Common myeloid progenitor, CD34-positive (primary cell): ENCODE measurements at places on chromosomes 16 and 17.

GRCh38 chr16:48041981-48042421 lies 113.8 kb downstream of the ABCC12 start:
- H3K27ac ChIP-seq = no peak overlapping the region
- no peaks in the 10 kb centered on the region for H3K4me1 ChIP-seq
- DNase-seq = no peak
- H3K4me3 ChIP-seq = no peak overlapping the region
- peaks cover 2% of the 10 kb centered on the region for H3K27me3 ChIP-seq
- no peaks in the 10 kb centered on the region for H3K36me3 ChIP-seq

DNA sequence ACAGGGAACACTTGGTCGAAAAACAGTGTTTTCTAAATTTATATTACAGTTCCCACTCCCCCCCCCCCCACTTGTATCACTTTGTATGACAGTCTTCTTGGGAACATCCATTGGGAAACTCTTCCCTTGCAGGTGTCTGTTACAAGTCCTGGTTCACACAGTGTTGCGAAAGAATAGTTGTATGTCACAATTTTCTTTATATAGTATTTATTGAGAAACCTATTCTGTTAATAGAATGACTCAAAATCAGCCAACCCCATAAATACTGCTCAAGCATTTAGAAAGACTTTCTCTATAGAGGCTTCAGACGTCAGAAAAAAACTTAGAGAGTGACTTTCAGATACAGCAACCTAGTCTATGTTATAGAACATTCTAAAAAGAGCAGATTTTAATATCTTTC lies 414.4 kb downstream of the WWOX start:
- no peaks in the 10 kb centered on the region for H3K27me3 ChIP-seq
- H3K36me3 ChIP-seq = no peaks in the 10 kb centered on the region
- no peaks in the 10 kb centered on the region for H3K4me1 ChIP-seq
- H3K4me3 ChIP-seq = no peak overlapping the region
- no peak for DNase-seq

DNA sequence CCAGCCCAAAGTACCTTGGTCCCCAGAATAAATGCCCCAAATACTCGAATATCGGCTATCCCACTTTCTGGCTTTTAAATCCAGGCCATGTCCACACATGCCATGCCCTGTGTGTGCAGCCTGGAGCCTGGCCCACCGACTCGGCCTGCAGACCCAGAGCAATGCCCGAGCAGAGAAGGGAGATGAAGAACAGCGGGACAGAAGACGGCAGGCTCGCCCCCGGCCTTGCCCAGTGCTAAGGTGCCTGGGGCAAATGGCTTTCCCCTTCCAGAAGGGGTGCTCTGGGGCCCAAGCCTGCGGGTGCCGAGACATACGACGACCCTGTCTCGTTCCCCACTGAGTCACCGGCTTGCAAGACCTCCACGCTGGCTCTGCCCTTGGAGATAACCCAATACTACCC lies 8.0 kb downstream of the CLUH start:
- H3K4me3 ChIP-seq = no peak overlapping the region
- H3K36me3 ChIP-seq = peaks cover 53% of the 10 kb centered on the region
- no peaks in the 10 kb centered on the region for H3K4me1 ChIP-seq
- DNase-seq = no peak

DNA sequence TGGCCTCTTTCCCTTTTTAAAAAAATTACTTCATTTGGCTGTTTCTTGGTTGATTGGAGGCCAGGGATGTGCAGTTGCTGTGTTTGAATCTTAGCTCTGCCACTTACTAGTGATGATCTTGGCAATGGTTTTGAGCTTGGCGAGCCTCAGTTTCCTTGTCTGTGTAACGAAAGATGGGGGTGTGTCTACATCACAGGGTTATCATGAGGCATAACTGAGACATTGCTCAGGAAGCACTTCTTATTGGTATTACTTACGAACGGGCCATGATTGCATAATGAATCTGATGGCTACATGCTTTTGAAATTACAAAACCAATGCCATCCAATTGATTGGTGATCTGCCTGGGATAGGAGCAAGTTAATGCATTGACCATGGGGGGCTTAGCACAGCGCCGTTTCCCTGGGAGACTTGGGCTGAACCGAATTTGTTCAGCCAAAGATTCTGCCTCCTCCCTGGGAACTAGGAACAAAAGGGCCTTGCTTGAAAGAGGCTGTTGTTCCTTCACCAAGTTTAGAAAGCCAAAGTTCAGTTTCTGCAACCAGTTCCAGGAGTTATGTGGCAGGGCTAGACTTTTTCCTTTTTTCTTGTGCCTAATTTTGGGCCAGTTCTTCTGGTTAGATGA lies 21.9 kb downstream of the CMIP start:
- H3K4me3 ChIP-seq = no peak overlapping the region
- peaks cover 3% of the 10 kb centered on the region for H3K36me3 ChIP-seq
- H3K27me3 ChIP-seq = no peaks in the 10 kb centered on the region

- no peak overlapping the region for H3K27ac ChIP-seq
- H3K4me3 ChIP-seq = no peak overlapping the region
- no peaks in the 10 kb centered on the region for H3K36me3 ChIP-seq
- H3K4me1 ChIP-seq = no peaks in the 10 kb centered on the region
Observed at GRCh38 chr17:53792451-53792850, 30.3 kb upstream of the KIF2B start.

GRCh38 chr17:66461343-66461995 lies 159.1 kb downstream of the PRKCA start:
- no peak overlapping the region for H3K4me3 ChIP-seq
- no peaks in the 10 kb centered on the region for H3K27me3 ChIP-seq
- no peaks in the 10 kb centered on the region for H3K4me1 ChIP-seq
- H3K27ac ChIP-seq = no peak overlapping the region
- no peaks in the 10 kb centered on the region for H3K36me3 ChIP-seq

DNA sequence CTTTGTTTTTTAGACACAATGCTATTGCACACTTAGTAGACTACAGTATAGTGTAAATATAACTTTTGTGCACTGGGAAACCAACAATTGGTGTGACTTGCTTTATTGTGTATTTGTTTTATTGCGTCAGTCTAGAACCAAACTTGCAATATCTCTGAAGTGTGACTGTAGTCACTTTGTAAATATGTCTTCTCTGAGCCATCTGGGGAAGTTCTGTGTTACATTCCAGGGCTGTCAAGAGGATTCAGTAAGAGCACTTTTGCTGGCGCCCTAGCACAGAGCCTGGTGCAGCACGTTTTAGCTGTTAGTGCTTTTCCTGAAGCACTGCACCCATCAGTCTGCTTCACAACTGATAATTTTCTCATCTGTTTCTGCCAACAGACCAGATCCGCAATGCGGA lies 73.2 kb downstream of the NT5M start:
- H3K27ac ChIP-seq = no peak overlapping the region
- no peak overlapping the region for H3K4me3 ChIP-seq
- no peaks in the 10 kb centered on the region for H3K36me3 ChIP-seq
- DNase-seq = no peak

DNA sequence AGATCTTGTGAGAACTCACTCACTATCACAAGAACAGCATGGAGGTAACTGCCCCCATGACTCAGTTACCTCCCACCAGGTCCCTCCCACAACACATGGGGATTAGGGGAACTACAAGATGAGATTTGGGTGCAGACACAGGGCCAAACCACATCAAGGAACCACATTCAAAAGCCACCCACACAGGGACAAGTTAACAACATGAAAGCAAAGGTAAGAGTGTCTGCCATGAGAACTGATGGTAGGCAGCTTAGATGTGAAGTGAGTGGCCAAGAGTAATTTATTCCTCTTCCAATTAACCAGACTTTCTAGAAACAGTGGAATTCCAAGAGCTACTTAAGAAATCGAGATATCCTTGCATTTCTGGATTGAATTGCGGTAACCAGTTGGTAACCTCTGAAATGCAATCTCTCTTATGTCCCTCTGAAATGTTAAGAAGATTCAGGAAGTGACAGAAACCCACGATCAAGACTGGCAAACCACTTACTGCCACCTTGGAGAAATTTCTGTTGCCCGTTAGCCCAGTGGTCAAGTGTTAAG lies 167.4 kb upstream of the CACNG5 start:
- no peak overlapping the region for H3K27ac ChIP-seq
- no peaks in the 10 kb centered on the region for H3K36me3 ChIP-seq
- H3K27me3 ChIP-seq = no peaks in the 10 kb centered on the region
- no peak overlapping the region for H3K4me3 ChIP-seq

DNA sequence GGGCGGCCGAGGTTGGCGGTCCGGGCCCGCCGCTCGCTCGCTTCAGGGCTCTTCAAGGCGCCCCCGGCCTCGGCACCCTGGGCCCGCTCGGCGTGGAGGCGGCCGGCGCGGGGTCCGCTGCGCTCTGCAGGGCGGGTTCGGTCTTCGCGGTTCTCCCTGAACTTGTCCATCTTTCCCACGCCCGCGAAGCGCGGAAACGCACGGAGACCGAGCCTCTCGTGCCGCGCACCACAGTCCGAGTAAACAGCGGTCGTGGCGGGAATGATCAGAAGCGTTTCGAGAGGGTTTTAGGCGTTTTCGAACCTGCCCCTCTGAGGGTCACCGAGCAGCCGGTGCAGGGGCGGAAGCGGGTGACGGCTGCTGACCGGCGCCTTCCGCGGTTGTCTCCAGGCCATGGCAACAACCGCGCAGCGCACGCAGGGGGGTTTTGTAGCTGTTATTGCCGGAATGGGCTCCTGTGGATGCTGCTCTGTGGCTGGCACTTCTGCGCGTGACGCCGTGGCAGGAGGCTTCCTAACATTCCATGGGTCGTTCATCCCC lies 414 bp downstream of the NARF start:
- DNase-seq = no peak
- H3K27me3 ChIP-seq = no peaks in the 10 kb centered on the region
- peaks cover 30% of the 10 kb centered on the region for H3K36me3 ChIP-seq
- peak overlapping the region; percentile 97 for H3K4me3 ChIP-seq

DNA sequence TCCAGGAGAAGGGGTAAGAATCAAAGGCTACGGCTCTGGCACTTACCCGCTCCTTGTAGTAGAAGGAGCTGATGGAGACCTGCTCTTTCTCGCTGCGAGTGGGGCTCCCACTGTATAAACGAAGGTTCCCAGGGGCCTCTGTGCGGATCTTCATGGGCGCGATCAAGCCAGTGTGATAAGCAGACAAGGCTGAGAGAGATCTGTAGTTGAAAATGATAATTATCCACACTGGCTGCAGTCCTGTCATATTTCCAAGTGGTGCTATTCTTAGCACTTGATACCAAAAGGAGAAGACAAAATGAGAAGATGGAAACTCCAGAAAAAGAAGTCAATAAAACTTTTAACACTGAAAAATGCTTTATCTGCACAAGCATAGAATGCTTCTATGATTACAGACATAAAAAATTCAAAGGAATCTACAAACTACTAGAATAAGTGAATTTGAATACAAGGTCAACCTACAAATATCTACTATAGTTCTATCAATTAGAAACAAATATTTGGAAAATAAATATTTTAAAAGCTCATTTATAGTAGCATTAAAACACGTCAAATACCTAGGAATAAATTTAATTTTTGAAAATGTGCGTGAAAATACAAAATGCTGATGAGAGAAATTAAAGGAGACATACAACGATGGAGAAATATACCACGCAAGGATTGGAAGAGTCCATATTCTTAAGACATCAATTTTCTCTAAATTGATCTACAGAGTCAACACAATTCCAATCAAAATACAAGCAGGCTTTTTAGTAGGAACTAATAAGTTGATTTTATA lies 80.8 kb downstream of the WDR59 start:
- H3K27ac ChIP-seq = no peak overlapping the region
- no peak for DNase-seq
- H3K4me3 ChIP-seq = no peak overlapping the region
- no peaks in the 10 kb centered on the region for H3K4me1 ChIP-seq

DNA sequence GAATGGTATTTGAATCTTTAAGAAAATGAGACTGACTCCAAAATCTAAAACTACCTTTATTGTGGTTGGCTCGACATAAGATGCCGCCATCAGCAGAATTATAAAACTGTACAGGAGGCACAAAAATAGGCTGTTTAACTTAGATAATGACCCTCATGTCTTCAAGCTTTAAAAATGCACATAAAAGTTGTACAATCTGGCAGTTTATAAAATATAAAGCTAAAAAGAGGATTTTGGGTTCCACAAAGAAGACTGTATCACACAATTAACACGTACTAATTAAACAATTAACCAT lies 18.6 kb upstream of the ICAM2 start:
- H3K4me3 ChIP-seq = no peak overlapping the region
- no peak overlapping the region for H3K27ac ChIP-seq
- no peak for DNase-seq
- H3K4me1 ChIP-seq = no peaks in the 10 kb centered on the region
- H3K36me3 ChIP-seq = no peaks in the 10 kb centered on the region

DNA sequence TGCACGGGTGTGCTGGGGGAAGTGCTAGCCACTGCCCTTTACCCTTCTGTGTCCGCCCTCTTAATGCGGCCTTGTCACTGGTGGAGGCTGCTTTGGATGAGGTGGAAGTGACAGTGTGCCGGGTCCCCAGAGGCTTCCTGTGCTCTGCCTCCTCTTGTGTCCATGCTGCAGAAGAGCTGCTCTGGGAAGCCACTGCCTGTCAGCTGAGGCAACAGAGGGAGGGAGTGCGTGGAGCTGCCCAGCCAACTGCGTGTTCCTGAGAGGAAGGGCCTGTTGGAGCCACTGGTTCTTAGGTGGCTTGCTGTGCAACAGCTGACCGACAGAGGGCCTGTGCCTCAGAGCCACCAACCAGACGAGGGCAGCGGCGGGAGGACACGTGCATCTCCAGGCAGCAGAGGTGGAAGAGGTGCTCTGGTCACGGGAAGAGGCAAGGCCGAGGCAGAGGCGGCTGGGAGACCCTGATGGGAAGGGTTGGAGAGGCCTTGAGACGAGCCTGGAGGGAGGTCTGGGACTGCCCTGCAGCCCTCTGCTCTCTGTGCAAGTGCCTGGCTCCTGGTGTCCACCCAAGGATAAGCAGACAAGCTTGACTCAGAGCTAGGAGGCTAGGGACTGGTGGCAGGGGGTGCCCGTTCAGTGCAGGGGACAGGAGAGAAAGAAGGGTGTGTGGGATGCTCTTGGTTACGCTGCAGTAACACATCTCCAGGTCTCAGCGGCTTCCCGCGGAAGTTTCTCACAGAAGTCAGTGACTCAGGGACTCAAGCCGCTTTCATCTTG lies 25.4 kb downstream of the B9D1 start:
- peaks cover 28% of the 10 kb centered on the region for H3K27me3 ChIP-seq
- no peak overlapping the region for H3K4me3 ChIP-seq
- no peaks in the 10 kb centered on the region for H3K4me1 ChIP-seq

- H3K36me3 ChIP-seq = no peaks in the 10 kb centered on the region
- peaks cover 13% of the 10 kb centered on the region for H3K4me1 ChIP-seq
- H3K4me3 ChIP-seq = no peak overlapping the region
- peaks cover 2% of the 10 kb centered on the region for H3K27me3 ChIP-seq
- DNase-seq = no peak
Observed at GRCh38 chr17:66300956-66301355, 1.5 kb upstream of the PRKCA start.

DNA sequence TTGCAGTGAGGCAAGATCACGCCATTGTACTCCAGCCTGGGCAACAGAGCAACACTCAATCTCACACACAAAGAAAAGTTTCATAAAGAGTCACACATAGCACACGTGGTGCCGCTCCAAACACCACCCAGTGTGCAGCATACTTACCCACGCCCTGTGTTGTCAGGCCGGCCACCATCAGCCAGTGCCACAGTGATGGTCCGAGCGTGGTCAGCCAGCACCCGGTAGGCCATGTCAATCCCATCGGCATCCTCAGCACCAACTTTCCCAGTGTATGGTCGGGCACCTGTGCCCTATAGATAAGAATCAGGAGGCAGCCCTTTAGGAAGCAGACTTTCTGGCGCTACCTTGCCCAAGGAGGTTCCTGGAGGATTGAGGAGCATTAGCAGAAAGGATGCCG lies 17.7 kb upstream of the EXOSC6 start:
- peaks cover 66% of the 10 kb centered on the region for H3K36me3 ChIP-seq
- DNase-seq = no peak
- no peaks in the 10 kb centered on the region for H3K4me1 ChIP-seq
- no peak overlapping the region for H3K27ac ChIP-seq
- no peak overlapping the region for H3K4me3 ChIP-seq
